NCI-H446 treated with DMSO at 0.1 percent for 48 hours (cell line): ENCODE measurements at places on chromosomes 11 and 22.

GRCh38 chr11:62157603-62158002 is 32.4 kb upstream of the SCGB1D1 start:
- DNase-seq = no peak

DNA sequence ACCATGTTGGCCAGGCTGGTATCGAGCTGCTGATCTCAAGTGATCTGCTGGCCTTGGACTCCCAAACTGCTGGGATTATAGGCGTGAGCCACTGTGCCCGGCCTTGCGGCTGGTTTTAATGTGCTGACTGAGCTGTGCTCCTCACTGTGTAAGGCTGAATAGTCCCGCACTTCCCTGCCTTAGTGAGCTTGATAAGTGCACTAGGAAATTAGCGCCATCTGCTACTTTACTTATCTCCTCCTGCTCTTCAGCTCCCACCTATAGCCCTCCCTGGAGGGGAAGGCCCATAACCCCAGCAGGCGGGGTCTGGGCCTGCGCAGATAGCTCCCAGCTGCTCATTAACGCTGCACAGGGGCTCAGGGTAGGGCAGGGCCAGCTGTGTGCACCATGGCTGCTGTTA is 49.4 kb downstream of the CLMP start:
- no peak for DNase-seq

DNA sequence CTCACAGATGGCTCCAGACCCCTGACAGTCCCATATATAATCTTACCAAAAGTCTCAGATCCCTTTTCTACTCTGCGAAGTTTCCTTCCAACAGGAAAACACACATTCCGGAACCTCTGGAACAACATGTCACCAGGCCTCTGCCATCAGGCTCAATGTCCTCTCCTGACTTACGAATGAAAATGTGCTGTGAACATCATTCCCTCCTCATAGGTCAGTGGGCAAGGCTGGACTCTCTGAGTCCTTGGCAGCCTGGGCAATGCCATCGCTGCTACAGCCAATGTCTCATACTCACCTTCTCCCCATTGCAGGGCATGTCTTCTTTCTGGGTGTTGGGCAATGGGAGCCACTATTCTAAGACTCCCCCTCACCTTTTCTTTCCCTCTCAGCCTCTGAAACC is 1.7 kb upstream of the HPX start:
- DNase-seq = no peak

- no peak for DNase-seq
Measured at GRCh38 chr11:59358020-59358419, 675 bp upstream of the OR5AN1 start.

GRCh38 chr22:31276426-31277167 is 15.7 kb downstream of the PIK3IP1 start:
- no peak for DNase-seq

DNA sequence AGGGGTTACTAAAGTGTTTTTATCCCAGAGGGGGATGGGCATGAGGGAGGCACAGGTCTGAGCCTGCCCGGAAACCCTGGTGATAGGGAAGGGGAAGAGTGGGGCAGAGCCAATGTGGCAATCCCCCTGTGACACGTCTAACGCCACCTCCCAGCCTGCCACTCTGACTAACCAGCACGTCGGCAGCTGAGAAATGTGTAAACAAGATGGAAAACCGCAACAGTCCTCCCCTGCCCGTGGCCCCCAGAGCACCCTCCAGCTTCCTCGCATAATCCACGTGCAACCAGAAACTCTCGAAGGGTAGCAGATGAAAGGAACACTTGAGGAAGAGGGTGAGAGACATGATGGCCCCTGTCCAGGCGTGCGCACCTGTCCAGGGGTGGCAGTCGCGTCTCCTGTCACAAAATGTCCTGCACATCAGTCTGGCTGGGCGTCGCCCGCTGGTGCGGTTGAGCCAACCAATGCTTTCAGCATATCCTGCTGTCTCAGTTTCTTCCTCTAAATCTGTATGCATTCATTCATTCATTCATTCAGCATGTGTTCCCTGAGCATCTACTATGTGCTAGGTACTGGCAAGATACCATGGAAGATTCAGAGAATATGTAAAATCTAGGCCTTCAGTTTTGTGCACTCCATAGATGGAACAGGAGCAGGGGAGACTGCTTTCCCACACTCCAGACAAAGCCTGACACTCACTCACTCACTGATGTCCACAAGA is 4.5 kb downstream of the TMPRSS4 start:
- DNase-seq = no peak

DNA sequence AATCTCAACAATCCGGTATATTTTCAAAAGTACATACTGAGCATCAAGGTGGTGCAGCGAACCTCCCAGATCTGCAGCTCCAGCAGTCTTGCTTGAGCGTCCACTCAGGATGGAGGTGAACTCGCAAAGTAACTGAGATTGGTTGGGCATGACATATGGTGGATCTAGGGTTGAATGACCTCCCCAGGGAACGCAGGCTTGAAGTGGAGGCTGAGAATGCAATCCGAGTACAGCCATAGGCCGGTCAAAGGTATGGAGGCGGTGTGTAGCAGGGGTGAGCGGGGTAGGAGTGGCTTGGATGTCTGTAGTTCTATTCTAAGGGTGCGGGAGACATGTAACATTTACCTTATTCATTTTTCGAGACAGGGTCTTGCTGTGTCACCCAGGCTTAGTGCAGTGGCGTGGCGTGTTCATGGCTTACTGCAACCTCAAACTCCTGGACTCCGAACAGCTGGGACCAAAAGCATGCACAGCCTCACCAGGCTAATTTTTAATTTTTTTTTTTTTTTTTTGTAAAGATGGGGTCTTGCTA is 631 bp upstream of the C22orf39 start:
- peak; percentile 74 for DNase-seq

GRCh38 chr11:69157822-69158231 is 2.1 kb downstream of the SMIM38 start:
- no peak for DNase-seq

- DNase-seq = no peak
Measured at GRCh38 chr11:120908461-120909181, 115.3 kb upstream of the TBCEL start.

DNA sequence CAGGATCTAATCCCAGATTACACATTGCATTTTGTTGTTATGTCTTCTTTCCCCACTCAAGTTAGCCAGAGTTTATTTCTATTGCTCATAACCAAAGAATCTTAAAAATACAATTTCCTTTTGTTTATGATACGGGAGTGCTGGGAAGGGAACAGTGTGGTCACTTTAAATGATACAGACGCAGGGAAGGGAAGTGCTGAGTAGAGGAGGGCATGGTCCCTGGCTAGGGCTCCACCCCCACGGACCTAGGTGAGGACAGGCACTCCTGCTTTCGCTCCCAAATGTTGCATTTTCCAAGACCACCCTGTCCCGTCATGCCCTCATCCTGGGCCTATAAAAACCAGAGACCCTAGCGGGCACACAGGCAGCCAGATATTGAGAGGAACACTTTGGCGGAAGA is 30.6 kb upstream of the NARS2 start:
- no peak for DNase-seq

GRCh38 chr11:1153951-1154493 is 3.7 kb upstream of the MUC5AC start:
- no peak for DNase-seq

GRCh38 chr11:57277845-57278720 is 41.0 kb upstream of the APLNR start:
- peak; percentile 34 for DNase-seq
